ENCODE measurements at places on chromosomes 1 and 21.

GRCh38 chr21:26756491-26757159 is 88.6 kb downstream of the ADAMTS1 start:
- no peak for DNase-seq

DNA sequence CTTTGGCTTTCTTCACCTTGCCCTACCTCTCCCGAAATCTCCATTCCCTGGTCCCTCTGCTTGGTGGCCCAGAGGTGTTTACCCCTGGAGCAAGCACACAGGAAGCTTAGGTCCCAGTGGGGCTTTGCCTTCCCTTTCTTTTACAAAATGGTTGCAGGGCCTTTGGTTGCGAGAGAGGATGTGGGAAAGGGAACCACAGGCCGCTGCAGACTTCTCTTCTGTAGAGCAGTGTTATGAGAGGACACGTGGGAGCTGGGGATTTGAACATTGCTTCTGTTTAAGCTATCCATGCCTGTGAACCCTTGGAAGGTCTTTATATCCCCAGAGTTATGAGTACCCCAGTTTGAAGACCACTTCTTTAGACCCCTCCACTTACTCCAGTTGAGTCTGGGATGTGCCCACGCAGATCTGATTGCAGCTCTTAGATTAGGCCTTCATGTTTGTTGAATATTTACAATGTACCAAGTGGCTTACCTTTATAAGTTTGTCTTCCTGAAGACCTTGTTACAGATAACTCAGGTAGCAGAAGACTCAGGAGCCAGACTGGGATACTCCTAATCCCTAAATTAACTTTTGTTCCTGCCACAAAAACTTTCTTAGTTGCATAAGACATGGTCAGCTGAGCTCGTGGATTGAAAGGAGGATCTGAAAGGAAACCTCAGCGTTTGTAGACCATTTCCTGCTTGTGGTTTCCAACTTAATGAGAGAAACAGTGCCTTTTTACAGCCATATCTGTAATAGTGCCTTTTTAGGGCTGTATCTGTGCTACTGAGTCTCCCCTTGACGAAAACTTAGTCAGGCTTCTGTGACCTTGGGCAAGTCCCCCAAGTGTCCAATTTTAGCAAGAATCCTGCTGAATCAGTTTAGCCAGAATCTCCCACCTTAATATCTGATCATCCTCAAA is 21.9 kb upstream of the IVNS1ABP start:
- DNase-seq: peak; percentile 52

DNA sequence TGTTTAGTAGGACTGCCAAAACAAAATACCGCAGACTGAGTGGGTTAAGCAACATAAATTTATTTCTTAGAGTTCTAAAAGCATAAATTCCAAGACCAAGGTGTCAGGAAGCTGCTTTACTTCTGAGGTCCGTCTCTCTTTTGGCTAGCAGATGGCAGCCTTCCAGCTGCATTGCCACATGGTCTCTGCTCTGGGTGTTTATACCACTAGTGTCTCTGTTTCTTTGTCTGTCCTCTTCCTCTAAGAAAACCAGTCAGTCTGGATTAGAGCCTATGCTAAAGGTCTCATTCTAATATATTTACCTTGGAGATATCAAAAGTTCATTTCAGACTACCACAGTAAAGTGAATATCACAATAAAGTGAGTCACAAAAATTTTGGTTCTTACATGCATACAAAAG is 519.8 kb downstream of the COL11A1 start:
- DNase-seq: no peak

- DNase-seq: no peak
Observed at GRCh38 chr1:180026556-180026955, 71.9 kb downstream of the CEP350 start.

DNA sequence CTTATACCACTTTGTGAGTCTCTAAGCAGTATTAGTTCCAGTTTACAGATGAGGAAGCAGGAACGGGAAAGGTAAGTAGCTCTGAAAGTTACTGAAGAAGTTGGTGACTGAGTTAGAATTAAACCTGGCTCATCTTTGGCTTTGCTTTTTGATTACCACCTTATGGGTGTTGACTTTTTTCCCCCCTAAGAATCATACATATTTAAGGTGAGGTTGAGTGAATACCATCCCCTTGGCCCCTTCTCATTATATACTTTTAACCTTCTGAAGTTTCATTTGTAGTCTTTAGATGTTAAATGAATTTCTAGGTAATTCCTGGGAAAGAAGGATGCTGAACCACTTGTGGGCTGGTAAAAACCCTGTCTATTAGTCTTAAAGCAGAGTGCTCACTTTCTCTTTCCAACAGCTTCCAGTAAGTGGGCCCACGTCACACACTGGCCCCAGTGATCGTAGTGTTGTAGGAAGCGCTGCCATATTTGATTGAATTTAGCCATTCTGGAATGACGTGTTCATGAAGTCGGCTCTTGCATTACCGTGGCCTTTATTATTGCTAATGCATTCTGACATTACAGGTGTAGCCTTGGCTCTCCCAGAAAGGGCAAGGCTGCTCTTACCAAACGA is 46.9 kb downstream of the PEX14 start:
- DNase-seq: no peak

DNA sequence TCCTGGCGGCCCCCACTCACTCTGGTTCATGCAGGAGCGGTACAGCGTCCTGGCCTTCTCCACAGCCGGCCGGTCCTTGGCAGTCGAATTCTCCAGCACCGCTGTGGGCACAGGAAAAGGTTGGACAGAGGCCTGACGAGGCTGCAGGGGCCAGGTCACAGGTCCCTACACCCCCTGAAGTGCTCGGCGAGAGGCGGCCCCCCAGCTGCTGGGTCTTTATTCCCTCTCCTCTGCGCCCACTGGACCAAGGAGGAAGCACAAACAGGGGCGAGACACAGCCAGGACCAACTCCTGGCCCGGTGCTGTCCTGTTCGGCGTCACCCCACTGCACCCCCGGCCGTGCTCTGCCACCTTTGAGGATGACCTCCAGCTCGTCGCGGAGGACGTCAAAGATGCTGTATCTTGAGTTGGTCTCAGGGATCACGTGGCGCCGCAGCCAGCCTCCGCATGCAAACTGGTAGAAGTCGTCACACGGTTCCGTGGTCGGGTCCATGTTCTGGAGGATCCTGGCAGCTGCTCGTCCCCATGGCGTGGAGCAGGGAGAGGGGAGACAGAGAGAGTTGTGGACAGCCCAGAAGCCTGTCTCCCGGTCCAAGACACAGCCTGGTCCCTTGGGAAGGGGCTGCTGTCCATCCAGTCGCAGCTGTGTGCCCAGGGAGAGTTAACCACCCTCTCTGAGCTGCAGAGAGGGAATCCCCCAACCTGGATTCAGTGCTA is 22.9 kb downstream of the PRXL2B start:
- no peak for DNase-seq

DNA sequence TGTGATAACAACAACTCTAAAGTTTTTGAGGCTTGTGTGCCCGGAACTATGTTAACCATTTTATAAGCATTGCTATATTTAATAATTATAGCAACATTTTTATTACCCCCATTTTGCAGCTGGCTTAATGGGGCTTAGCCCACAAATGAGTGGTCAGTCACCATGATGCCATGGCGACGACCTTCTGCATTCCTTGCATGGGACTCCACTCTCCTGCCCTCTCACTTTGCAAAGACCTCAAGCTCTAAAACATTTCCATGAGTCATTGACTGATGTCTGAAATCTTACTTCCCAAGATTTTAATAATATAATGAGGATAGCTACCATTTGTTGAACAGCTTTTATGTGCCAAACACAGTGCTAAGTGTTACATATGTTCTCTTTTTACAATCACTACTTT is 15.4 kb downstream of the NGF start:
- no peak for DNase-seq

DNA sequence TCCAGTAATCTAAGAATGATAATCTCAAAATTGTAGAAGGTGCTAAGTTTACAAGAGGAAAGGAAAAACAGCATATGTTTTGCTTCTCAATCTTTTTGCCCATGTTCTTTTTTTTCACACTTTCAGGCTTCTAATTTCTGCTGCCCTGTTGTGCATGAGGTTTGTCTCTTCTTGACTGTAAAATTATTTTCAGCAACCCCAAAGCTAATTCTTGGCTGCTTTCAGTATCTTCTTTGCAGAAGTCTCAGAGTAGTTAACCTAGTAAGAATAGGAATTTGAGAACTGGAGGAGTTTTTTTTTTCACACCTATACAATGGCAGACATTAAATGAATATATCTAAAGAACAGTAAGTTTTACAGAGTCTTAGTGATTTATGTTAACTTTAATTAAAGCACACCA is 26.4 kb downstream of the DENND2D start:
- DNase-seq: no peak

GRCh38 chr1:14697353-14697752 is 98.9 kb downstream of the KAZN start:
- no peak for DNase-seq

DNA sequence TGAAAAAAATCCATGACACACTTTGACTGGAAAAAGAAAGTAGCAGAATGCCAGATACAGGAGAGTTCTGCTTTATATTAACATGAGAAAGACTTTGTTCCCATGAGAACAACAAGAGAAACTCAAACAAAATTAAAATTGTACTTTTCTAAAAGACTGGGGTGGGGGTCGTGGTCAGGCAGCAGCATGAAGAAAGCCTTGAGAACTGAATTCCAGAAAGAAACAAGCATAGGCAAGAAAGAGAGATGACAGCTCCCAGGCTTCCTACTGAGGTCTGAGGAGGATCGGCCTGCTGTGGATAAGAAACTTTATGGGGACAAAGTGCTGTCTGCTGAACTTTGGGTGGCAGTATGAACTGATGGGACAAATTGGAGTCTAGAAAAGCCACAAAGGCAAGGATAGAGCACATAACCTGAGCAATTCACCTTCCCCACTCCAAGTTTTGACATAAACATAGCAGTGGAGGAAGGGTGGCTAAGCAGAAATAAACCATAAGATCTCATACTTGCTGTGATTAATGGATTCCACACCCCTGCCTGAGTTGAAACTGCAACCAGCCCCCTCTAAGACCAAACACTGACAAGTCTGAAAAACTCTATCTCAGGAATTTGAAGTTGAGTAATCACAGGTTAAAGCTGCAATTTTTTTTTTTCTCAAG is 43.7 kb downstream of the COL6A1 start:
- no peak for DNase-seq

GRCh38 chr21:38756746-38757145 is 49.0 kb upstream of the ETS2 start:
- DNase-seq: no peak

- peak; percentile 1 for DNase-seq
Observed at GRCh38 chr21:29499734-29500343, 201.1 kb downstream of the BACH1 start.

- no peak for DNase-seq
Observed at GRCh38 chr1:90370686-90371447, 346.2 kb downstream of the BARHL2 start.

DNA sequence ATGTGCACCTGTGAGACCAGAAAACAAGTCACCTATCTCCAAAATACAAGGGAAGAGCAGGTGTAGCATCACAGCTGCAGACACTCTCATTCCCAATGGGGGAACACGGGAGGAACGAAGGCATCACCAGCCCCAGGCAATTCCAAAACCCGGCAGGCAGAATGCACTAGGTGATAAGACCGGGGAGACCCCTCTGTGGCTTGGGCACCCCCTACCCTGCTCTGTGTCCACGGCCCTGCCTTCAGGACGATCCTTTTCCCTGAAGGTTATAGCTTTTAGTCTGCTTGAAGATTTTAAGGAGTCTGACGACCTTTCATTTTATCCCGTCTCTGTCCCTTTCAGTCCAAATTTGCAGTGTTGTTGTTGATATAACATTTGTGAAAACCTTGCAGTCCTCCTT is 19.2 kb downstream of the TRPM2 start:
- DNase-seq: no peak

Data from CD4-positive, alpha-beta T cell treated with Interleukin-21 for 1 hour (primary cell).